Pons (tissue), 1 donor: ENCODE measurements at places on chromosomes 7 and 10.

GRCh38 chr7:43520201-43520600 lies 62.7 kb upstream of the STK17A start:
- no peak for DNase-seq

GRCh38 chr7:95865716-95866371 lies 93.5 kb downstream of the DYNC1I1 start:
- no peak for DNase-seq

DNA sequence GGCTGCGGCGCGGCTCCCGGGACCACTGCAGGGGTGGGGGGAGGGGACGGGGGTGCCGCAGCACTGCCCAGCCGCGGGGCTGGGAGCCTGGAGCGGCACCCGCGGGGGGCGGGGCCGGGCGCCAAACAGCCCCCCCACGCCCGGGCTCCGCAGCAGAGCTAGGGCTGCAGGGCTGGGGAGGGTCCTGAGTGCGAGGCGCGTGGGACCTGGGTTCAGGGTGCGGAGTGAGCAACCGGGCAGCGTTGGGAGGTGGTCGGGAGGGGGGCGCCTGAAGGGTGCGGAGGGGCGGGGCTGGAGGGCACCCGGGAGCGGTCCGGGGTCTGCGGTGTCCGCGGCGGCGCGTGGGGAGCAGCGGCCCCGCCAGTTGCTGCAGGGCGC lies 528 bp downstream of the CAMK2G start:
- DNase-seq: no peak

DNA sequence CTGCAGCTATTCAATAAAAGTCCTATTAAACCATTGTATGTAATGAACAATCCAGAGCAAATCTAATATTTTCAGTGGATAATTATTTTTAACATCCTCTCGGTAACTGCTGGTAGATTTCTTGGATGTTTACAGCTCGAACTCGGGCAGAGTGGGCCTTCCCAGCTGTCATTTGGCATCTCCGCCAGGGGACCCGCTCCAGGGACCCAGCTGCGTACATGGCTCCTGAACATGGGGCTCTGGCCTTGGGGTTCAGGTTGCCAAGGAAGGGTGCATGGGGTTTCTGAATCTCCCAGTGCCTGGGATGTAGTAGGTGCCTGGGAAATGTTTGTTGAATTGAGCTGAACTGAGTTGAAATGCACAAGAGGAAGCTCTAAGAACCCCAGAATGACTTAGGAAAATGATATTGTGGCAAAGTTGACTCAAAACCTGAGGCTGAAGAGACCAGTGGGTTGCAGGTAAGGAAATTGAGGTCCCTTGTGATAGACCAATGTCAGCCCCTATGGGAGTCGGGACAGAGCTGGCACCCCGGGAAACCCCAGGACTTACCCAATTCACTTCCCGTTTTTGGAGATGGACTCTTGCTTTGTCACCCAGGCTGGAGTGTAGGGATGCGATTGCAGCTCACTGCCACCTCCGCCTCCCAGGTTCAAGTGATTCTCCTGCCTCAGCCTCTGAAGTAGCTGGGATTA lies 228.4 kb downstream of the CUX1 start:
- DNase-seq: no peak

DNA sequence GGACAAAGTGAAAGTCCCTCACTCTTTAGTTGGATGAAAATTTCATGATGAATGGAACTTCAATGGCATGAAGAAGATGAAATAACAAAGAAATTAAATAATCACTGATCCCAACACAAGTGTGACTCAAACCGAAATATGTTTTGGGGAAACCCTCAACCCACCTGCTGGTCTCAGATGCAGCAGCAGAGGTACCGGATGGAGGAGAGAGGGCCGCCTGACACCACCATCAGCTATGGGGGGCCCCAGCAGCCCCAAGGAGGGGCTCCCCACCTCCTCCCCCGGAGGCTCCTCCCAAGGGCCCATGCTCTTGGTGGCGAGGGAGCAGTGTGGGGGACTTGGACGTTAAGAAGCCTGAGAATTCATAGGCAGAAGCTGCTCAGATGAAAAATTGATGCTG lies 137.2 kb upstream of the ADARB2 start:
- no peak for DNase-seq

GRCh38 chr7:96093435-96093834 lies 228.5 kb downstream of the SLC25A13 start:
- DNase-seq: no peak

DNA sequence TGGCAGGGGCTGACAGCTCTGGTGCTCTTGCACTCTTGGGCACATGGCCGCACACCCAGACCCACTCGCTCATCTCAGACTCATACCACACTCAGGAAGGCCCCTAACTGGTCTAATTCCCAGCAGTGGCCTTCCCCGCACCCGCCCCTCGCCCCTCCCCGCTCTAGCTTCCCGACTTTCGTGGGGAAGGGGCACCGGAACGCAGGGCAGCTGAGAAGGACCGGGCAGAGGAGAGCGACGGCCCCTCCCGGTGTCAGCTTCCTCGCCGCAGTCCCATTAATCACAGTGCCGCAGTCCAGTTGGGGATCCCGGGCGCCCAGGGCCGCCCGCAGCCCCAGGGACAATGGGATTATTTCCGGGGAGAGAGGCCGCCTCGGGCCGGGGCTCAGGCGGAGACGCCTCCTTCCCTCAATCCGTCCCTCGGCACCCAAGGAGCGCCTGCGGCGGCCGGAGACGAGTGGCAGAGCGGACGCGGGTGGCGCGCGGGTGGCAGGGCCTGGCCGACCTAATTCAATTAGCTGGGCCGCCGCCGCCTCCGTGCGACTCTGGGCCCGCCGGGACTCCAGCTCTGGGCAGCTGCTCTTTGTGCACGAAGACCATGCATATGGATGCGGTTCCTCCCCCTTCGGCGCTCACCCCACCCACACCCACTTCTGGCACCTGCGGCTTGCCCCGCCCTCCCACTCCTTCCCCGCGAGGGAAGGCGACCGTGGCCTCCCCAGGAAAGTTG lies 7.8 kb upstream of the TLX1 start:
- no peak for DNase-seq

DNA sequence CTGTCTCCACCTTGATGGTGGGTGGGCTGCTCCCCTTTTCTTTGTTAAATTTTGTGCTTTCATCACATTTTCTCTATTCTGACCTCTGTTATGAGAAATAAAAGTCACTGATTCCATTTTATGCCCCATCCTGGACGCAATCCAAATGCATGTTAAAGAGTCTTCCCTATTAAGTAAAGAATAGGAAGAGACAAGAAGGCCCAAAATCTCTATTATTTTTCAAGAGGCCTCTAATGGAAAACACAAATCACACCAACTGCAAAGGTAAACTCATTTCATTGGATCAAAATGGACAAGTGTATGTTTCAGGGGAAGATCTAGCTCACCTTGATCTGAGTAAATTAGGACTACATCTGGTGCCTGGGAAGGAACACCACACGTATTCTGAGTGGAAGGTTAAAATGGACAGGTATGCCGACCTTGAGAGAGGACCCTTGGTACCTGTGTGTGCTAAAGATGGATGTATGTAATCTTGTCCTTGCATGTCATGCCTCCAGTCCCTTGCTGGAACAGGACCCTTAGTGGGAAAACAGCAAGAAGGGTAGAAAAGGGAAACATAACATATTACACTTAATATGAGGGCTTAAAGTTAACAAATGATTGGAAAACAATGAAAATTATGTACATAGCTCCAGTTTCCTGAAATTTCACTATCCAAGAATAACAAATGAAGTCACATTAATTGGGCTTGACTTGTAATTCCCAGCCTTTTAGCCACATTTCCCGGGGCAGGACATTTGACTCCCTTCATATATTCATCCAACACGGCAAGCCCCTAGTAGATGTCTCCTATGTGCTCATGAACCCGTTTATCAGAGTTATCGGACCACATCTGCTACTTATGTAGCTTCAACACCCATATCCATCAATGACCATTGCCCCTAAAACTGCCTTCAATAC lies 7.6 kb downstream of the IFIT2 start:
- DNase-seq: no peak

DNA sequence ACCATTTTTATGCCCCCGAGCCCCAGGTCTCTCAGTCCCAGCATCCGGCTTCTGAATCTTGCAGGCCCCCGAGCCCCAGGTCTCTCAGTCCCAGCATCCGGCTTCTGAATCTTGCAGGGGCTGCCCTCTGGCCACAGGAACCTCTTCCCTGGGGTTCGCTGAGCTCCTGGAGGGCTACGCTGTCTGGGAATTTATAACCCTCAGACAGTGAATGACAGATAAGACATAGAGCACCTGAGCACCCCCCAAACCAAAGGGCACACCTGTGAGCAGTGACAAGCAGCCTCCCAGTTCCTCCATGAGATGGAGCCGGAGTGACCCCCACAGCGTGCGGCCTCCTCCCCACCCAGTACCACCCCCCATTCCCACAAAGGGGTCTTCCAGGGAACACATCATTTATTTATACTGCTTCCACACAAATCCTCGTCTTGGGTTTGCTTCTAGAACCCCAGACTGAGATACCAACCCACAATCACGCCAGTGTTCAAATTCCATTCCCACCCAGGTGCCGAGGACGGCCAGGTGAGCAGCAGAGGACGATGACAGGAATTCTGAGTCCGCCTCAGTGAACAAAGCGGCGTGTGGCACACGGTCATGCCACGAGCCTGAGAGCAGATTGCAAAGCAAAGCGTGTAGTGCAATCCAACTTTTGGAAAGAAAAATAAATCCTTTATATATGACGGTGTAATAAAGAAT lies 57.7 kb upstream of the FAM20C start:
- no peak for DNase-seq

DNA sequence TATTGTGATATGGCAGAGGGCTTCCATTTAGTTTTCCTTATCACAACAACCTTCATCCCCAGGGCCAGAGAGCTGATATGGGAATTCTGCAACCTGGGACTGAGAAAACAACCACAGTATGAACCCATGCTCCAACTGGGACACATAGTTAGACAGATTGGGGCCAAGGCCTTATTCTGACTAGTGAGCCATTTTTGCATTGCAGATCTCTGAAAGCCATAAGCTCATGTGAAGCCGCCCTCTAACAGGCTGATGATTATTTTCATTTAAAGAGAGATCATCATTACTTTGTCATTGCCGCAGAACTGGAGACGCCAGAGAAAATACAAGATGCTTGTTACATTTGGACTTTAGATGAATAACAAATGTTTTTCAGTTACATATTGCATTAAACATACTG lies 791.7 kb upstream of the POM121L12 start:
- DNase-seq: no peak

GRCh38 chr7:45584261-45585210 lies 10.4 kb downstream of the ADCY1 start:
- DNase-seq: peak; percentile 18

GRCh38 chr7:47428768-47429472 lies 153.0 kb downstream of the TNS3 start:
- DNase-seq: no peak
